ENCODE measurements at places on chromosomes 4 and X.

DNA sequence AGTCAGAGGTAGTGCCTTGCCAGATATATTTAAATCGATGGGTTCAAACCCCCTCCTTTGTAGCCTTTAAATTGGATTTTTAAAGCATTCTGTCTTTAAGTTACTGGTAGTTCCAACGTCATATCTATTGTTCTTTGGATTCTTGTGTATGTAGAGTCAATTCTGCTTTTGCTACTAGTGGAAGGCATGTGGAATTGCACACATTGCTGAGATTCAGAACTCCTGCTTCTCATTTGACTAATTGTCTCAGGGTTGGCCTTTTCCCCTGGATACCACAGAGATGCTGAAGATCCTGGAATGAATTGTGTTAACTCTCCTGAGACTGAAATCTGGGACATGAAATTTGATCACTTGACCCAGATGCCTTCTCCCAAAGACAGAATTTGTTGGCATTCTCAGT, 328.3 kb upstream of the RPS6KA3 start:
- no peak for DNase-seq

DNA sequence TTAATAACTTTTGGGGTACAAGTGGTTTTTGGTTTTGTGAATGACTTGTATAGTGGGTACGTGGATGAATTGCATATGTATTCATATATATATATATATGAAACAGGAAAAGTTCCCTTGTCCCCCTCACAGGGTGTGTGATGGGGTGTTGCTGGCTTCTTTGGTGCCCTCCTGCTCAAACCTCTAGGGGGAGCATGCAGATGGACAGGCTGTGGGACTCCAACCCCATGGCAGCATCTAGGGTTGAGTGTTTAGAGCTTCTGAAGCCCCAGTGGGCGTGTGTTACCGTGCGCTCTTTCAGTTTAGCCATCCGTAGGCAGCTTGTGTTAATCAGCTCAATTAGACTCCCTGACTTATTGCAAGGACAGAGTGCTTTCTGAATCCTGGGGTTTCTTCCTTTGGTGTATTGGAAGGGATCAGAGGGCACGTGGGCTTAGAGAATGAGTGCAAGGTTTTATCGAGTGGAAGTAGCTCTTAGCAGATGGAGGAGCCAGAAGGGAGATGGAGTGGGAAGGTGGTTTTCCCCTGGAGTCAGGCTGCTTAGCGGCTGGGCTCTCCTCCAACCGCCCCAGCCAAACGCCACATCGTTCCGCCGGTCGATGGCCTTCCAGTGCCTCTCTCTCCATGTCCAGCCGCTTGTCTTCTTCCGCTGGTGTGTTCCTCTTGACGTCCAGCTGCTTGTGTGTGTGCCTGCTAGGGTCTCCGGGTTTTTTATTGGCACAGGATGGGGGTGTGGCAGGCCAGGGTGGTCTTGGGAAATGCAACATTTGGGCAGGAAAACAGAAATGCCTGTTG, 674.4 kb upstream of the LCORL start:
- no peak for DNase-seq

DNA sequence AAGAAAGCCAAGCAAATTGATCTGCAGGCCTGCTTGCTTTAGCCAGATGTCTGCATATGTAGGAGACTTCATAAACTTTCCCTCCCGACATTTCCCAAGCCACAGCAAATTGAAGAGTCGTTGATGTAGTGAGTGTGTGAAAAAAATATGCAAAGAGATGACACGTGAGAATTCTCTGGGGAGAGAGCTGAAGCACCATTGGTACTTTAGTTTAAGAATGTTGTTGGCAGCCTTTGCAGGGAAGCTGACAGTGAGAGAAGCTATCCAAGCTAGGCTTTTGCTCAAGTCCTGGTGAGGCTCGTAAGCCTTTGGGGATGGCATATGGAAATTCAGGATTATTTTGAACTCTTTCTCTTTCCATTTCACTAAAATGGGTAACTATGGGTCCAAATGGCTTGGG, 87.5 kb downstream of the GLRA2 start:
- no peak for DNase-seq

DNA sequence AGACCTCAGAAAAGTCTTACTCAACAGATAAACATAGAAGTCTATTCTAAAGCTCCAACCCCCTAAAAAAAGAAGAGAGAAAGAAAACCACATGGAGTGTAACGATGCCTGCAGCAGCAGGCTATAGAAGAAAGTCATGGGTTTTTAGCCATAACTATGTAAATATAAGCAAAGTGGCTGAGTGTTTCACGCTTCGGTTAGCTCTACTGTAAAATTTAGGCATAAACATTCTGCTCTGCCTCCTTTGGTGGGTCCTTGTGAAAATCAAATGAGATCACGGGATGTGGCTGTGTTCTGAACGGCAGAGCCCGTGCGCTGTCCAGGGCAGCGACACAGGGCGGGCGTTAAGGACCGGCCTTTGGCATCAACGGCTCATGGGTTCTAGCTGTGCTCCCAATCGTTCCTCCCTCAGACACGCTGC, 78.4 kb downstream of the IRF2 start:
- no peak for DNase-seq

- DNase-seq, result no peak
Observed at GRCh38 chr4:3472411-3473141, 9.5 kb downstream of the DOK7 start.

- DNase-seq, result no peak
Observed at GRCh38 chrX:78748846-78749245, 1.3 kb downstream of the LPAR4 start.

DNA sequence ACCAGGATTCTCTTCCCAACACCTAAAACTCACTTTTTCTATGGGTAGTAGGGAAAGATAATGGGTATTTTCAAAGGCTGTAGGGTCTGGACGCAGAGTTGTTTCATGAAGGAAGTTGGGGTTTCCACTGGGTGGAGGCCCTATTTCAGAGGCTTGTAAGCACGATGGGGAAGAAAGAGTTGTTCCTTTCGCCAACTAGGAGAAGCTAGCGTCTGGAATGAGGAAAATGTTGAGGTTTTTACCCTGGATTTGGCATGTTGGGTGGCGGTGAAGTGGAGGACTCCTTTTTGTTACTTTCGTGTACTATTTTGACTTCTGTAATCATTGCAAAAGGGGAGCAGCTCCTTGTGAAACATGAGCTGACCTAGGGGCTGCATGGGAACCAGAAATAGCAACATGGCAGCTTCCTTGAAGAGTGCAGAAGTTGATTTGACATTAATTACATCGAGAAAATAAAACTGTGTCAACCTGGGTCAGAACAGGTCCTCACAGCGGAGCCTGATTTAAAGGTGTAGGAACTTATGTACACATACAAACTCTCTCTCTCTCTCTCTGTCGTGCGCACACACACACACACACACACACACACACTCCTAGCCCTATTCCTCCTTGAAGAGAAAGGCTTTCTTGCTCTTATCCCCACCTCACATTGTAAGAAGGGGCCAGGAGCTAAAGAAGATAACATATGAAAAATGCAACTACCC, 19.1 kb downstream of the VSIG4 start:
- no peak for DNase-seq

DNA sequence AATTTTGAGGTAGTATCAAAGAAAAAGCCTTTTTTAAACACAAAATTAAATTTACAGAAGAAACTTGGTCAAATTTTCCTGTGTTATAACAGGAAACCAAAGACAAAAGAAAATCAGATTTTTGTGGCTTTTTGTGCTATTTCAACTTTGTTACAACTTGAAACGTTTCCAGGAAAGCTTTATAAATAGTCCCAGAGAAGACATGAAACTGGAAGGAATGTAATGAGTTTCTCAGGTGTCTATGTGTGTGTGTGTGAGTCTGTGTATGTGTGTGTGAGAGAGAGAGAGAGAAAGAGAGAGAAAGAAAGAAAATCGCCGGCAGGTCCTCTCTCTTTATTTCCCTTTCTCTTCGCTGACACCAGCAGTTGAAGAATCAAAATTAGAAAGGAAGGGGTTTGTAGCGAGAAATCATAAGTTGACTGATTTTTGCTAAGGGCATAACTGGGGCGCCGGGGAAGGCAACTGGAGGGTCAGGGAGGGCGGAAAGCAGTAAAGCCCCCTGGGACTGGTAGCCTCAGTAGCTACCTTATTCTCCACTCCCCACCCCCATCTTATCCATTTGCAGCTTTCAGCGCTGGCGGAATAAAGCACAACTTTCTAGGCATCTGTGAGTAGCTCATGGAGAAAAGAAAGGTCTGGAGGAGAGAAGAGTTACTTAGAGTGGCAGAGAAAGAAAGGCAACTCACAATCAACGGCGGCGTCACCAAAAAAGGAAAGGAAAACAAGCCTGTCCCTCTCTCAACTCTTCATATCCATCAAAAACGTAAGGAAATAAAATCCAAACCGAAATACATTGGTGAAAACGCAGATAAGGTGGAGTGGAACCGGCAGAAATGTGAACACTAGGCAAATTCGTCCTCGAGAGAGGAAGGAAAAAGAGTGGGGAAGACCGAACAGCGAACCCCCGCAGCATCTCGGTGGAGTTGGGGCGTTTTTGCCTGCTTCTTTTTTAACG, 1.3 kb downstream of the TMEM47 start:
- DNase-seq, result no peak

DNA sequence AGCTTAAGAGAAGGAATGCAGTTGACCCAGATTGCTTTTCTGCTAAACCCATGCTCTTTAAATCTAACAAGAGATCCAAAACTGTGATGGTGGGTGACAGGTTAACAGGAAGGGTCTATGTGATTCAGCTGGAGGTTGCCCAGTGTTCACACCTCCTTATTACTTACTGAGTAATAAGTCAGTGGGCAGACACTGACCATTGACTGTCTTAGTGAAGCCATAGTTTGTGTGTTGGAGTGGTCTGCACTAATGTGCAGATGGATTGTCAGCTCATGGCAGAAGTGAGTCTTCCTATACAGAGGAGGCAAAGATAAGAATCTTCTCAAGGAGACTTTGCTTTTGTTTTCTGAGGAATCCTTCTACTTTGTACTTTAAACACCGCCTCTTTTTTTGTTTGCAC, 15.2 kb upstream of the RUFY3 start:
- no peak for DNase-seq

GRCh38 chr4:104677116-104677515, 182.4 kb upstream of the CXXC4 start:
- DNase-seq, result no peak

DNA sequence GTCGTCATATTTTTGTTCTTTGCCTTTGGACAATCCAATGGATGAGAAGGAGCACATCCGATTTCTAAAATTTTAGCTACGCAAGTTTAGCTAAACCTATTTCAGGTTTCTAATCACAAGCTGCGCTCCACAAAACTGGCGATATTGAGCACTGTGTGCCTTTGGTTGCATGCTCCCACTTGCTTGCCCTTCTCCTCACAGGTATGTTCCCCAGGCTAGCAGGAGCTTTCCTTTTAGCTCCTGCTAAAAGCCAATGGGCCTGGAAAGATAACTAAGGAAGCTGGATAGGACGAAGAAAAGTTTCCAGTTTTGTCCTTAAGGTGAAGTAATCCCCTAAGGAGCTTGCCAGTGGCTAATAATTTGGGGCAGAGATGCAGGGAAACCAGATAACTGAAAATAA, 975.2 kb downstream of the FSTL5 start:
- no peak for DNase-seq

DNA sequence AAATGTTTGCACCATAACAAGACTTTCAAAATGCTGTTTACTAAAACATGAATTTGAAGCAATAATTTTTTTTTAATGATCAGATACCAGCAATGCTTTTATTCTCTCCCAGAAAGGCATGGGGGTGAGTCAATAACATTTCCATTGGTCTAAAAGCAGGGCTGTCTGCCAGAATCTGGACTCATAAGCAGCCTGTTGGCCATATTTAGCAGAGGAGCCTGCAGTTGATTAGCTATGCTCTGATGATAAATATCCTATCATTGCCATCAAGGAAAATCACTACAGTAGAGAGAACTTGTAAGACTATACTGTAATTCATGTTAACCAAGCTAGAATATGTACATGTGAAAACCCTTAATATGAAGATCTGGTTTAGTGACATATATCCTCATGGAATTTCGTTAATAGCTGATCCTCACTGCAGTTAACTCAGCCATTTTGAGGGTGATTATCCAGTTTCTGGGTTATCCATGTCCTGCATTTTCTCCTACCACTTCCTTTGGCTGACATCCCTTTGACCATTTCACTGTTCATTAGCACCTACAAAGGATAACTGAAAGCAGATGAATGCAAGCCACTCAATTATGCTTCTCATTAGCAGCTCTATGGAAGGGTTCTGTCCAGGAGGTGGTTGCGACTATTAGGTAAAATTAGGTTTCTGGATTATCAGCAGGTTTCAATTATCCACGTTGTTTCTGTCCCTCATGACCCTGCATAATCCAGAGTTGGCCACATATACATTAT, 72.9 kb upstream of the DIAPH2 start:
- no peak for DNase-seq

- no peak for DNase-seq
Observed at GRCh38 chrX:109845996-109846395, 112.9 kb upstream of the ACSL4 start.

- no peak for DNase-seq
Observed at GRCh38 chrX:71214604-71215337, 8.3 kb upstream of the GJB1 start.

- no peak for DNase-seq
Observed at GRCh38 chr4:183276106-183276505, 44.0 kb downstream of the CLDN22 start.

GRCh38 chr4:146787731-146788130, 149.0 kb downstream of the POU4F2 start:
- no peak for DNase-seq

DNA sequence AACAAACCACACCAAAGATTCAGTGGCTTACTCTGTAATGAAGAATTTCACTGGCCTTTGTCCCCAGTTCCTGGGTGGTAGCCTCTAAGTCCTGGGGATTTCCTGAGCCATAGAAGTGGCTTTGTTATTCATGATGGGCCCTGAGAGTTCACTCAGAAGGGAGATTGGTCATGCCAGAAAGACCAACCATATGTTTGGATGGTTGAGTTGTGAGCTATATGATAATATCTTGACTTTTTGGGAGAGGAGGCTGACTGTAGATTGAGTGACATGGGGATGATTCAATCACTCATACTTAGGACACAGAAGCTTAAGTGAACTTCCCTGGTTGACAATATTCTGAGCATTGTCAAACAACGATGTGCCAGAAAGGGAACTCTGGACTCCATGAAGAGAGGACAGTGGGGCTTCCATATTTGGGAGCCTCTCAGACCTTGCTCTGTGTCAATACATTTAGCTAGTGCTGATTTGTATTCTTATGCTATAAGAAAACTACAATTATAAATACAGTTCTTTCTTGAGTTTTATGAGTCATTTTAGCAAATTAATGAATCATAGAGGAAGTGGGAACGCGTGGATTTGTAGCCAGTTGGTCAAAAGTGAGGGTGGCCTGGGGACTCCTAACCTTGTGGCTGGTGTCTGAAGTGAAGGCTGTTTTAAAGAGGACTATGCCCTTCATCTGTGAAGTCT, 392.0 kb downstream of the GBA3 start:
- no peak for DNase-seq

- no peak for DNase-seq
Observed at GRCh38 chr4:164765833-164766232, 11.9 kb downstream of the SMIM31 start.

- no peak for DNase-seq
Observed at GRCh38 chr4:10083861-10084641, 32.5 kb downstream of the WDR1 start.

DNA sequence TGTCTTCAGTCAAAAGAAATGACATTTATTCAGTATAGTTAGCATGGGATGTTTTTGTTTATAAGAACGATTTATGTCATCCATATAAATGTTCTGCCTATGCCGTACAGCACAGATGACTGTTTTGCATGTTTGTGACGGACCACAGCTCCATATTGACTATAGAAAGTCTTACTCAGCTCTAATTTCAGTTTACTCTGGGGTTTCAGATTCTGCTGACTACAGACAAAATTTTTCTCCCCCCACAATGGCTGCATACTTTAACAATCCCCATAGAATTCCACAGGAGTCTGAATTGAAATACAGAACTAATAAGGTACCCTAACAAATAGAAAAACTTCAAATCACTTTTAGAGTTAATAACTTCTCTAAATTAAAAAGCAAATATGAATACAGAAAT, 191.0 kb downstream of the SCFD2 start:
- no peak for DNase-seq
